Nephron progenitor cell (in vitro differentiated cells): ENCODE measurements at places on chromosomes 6 and 20.

DNA sequence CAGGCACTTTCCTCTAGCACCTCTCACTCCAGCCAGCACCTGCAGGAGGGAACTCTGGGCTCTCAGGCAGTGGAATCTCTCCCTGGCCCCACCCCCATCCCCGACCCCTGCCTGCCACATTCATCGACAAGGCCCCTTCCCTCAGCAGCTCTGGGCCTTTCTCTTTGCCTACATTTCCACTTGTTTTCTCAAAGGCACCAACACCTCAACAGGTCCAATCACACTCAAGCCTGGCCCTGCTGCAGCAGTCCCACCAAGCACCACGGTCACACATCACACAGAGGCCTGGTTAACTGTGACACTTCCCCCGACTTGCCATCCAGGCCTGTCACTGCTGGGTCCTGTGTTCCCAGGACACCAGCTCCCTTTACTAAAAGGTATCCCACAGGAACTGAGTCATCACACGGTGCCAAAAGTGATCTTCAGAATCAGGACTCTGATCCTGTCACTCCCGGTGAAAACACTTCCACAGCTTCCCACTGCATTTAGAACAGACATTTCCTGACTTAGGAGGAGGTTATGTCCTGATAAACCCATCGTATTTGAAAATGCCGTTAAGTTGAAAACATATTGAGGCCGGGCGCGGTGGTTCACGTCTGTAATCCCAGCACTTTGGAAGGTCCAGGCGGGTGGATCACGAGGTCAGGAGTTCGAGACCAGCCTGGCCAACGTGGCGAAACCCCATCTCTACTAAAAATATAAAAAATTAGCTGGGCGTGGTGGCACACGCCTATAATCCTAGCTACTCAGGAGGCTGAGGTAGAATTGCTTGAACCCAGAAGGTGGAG, 54.9 kb downstream of the MYH7B start:
- no peak for DNase-seq

GRCh38 chr6:93858213-93858612, 438.9 kb upstream of the EPHA7 start:
- no peak for DNase-seq

DNA sequence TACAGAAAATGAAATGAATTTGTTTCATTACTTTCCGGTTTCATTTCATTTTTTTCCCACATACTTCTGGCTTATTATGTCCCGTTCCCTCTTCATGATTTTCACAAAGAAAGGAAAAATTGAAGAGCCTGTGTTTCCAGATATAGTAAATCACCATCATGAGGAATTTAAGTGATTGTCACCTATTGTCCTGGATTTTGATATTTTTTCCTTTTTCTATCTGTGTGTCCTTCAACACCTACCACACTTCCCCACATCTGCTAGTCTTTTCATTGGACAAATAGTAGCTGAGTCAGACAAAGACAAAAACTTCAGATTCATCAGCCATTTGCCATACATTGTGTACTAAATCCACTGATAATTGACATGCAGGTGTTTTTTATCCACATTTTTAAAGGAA, 258.2 kb upstream of the HSF2 start:
- DNase-seq = no peak

- DNase-seq = no peak
These were observed 64.8 kb downstream of the UTRN start for GRCh38 chr6:144349690-144350527.

DNA sequence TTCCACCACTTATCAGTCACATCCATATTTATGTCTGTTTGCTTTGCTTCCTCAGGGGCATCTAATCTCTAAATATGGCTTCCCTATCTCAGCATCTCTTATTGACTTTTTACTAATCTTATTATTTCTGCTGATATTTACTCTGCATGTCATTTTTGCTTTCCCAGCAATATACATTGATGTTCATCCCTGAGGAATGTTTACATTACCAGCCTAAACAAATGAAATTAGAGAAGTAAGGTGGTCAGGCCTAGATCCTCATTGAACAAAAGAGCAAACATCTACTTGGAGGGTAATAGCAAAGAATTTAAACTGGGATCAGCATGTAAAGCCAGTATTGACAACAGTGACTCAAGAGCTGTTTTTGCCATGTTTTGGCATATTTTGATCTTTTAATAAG, 546.4 kb downstream of the MMUT start:
- no peak for DNase-seq

DNA sequence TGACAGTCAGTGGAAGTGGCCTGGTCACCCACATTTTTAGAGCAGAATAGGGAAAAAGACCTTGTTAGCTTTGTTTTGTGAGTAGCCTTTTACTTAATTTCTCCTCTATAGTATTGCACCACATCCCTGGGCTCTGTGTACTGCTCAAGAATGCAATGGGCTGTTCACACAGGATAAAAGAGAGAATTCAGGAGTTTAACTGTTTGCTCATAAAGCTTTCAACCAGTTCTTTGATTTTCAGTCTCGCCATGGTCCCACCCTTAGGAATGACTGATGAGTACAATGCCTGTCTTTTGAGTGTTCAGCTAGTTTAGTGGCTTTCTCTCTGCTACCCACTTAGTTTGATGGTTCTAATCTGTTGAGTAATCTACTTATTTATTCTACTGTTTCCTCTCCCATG, 129.7 kb downstream of the PLG start:
- peak; percentile 4 for DNase-seq

- no peak for DNase-seq
These were observed 6.8 kb downstream of the ADISSP start for GRCh38 chr20:3760655-3761348.

GRCh38 chr6:88490908-88491264, 324.7 kb upstream of the CNR1 start:
- DNase-seq = no peak

- peak; percentile 58 for DNase-seq
These were observed 1.1 kb upstream of the PHF10 start for GRCh38 chr6:169725125-169726048.

GRCh38 chr6:17527076-17527475, 73.0 kb upstream of the FAM8A1 start:
- DNase-seq = no peak

GRCh38 chr6:1657771-1658165, 48.1 kb downstream of the FOXC1 start:
- peak; percentile 32 for DNase-seq

DNA sequence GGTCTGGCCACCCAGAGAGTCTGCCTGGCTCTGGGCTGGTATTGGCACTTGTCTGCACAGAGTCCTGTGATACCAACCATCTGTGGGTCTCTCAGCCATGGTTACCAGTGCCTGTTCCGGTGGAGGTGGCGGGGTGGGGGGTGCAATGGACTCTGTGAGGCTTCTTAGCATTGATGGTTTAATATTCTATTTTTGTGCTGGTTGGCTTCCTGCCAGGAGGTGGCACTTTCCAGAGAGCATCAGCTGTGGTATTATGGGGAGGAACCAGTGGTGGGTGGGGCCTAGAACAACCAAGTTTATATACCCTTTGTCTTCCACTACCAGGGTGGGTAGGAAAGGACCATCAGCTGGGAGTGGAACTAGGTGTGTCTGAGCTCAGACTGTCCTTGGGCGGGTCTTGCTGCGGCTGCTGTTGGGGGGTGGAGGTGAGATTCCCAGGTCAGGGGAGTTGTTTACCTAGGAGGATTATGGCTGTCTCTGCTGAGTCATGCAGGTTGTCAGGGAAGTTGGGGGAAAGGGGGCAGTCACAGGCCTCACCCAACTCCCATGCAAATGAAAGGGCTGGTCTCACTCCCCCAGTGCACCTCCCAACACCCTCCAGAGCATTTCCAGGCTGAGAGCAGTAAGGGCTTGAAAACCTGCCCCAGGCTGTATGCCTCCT, 117.5 kb downstream of the FLRT3 start:
- no peak for DNase-seq

DNA sequence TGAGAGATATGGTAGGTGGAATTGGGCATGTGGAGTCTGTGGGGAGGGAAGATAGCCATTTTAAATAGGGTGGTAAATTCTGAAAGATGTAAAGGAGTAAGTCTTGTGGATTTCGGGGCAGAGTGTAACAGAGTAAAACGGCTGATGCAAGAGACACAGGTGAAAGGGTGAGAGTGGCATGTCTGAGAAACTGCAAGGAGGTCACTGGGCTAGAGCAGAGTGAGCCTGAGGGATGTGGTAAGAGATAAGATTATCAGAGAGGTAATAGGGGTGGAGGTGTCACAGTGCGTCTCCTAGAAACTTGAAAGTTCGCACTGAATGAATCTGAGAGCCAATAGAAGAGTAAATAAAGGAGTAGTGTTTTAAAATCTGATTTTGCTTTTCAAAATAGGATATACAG, 308.1 kb downstream of the EPM2A start:
- DNase-seq = no peak

GRCh38 chr6:130675072-130675471, 152.1 kb upstream of the SMLR1 start:
- DNase-seq = no peak

DNA sequence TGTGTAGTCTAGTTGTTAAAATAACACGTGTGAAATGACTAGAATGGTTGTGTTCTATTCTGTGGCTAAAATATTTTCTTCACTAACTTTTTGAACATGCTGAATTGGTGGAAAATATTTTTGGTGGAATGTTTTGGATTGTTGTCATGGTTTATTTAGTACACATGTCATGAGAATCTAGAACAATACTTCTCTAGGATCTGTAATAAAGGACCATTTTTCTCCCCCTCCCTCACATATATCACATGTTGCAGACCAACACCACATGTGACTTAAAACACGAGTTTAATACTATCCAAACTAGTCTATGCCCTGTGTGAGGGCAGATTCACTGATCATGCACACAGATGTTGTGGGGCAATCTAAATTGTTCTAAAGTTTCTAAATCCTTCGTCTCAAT, 29.2 kb downstream of the FIG4 start:
- no peak for DNase-seq

- DNase-seq = peak; percentile 6
These were observed 41.8 kb upstream of the LAMA4 start for GRCh38 chr6:112296122-112296521.

DNA sequence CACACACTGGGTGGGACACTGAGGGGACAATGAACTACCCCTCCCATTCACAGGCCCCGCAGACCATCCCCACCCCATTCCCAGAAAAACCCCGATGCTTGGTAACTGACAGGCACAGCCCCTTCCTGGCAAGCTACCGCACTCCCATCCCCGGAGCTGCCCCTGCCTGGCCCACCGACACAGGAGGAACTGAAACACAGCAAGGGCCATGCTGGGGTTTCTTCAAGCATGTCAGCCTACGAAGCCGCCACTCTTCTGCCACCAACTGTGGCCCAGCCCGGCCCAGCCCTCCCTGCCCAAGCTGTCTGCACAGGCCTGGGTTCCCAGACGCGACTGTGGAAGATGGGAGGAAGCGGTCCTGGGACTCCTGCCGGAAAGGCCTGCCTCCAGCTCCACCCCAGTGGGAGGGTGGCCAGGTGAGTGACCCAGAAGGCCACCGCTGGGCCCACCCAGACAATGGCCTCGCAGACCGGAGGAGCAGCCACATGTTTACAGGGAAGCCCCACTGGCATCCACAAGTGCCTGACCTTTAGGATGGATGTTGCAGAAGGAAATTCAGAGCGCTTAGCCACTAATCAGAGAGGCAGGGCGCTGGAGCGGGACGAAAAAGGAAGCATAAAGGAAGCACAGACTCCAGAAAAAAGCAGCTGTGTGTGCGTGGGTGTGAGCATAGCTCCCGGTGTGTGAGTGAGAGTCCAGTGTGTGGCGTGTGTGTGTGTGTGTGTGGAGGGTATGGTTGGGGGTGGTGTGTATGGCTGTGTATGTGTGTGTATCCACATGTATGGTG, 91.6 kb downstream of the PRND start:
- peak; percentile 14 for DNase-seq

GRCh38 chr6:100116411-100117194, 122.6 kb upstream of the MCHR2 start:
- DNase-seq = peak; percentile 41

DNA sequence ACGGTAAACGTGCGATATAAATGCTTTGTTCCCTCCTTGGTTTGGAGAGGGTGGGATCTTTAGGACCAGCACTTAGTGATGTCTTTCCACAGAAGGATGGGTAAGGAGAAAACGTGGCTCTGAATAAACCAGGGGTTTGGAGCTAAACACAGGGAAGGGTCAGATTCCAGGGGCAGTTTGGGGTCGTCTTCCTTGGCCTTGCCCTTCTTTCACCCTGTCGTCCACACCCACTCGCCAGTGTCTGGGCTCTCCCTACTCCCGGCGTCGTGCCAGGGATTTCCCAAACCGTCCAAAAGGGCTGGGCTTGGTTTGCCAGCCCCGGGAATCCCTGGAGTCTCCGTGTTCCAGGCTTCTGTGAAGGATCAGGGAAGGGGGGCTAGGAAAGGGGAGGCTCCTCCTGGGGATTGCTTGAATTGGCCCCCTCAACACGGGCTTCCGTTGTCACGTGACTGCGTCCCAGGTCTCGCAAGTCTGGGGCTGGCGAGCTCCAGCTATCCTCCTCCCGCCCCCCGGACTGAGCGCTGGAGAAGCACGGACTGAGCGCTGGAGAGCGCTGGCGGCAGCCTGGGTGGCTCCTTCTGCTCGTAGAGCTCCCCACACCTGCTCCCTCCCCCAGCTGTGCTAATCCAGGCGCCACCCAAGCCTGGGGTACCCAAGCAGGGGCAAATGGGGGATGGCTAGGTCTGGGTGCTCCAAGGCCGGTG, 9.4 kb upstream of the ARMC12 start:
- peak; percentile 66 for DNase-seq

- DNase-seq = no peak
These were observed 55.5 kb downstream of the MRAP2 start for GRCh38 chr6:84089081-84089480.

DNA sequence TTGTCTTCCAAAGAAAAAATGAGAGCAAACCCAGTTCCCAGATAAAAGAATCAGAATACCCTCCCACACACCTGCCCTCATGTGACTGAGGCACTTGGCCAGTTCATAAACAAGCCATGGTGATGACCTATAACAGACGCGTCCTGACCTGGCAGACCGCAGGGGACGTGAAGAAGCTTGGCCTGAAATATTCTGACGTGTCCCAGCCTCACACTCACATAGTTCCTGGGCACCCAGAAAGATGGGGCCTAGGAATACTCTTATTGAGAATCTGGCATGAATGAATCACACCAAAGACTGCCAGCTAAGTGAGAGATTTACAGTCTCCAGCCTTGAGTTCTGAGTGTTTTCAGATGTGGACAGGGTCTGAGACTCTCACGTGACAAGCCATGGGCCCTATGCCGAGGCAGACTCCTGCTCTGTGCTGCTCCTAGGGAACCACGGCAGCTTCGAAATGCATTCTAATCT, 17.2 kb upstream of the MAP3K4 start:
- DNase-seq = no peak

- no peak for DNase-seq
These were observed 110.4 kb upstream of the IYD start for GRCh38 chr6:150258381-150258780.

DNA sequence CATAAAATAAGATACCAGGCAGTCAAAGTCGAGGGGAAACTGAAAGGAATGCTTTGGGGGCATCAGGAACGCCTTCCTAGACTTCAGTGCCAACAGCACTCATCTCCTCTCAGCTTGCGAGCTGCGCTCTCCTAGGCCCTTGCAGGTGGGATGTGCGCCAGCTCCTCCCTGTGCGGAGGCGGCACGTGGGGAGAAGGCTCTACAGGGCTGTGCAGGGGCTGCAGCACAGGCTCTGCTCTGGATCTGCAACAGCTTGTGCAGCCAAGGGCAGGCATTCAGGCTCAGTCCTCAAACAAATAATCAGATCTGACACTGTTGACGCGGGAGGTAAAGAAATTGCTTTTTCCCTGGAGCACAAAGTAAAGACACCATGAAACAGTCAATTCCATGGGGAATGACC, 144.8 kb downstream of the TTLL2 start:
- DNase-seq = no peak

GRCh38 chr6:155542036-155542435, 86.4 kb upstream of the NOX3 start:
- DNase-seq = no peak
